ENCODE measurements at places on chromosomes 13 and 19.
A peak's percentile ranks its signal among the peaks of the same experiment; 100 is the strongest.

- DNase-seq = peak; percentile 71
Observed at GRCh38 chr13:41492432-41493260, 35.3 kb downstream of the RGCC start.

GRCh38 chr19:39935364-39935661 is 879 bp upstream of the FCGBP start:
- no peak for DNase-seq

- peak; percentile 32 for DNase-seq
Observed at GRCh38 chr19:31054430-31054829, 294.8 kb downstream of the TSHZ3 start.

DNA sequence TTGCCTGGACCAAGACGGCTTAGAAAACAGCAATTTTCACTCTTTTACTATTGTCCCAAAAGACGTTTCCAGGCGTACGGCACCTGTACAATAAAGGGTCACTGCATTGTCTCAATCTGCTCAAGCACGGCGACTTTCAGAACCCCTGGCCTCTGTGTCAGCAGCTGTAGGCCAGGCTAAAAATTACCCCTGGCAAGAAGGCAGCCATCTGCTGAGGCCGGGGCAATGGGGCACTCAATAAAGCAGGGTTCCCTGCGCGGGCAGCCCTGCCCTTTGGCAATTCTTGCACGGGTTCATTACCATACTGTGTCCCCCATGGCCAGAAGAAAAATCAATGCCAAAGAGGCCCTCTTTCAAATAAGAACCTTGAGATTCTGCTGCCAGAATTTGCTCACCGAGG is 52.1 kb downstream of the STK24 start:
- no peak for DNase-seq

GRCh38 chr13:41465241-41465847 is 8.0 kb downstream of the RGCC start:
- peak; percentile 93 for DNase-seq

- DNase-seq = no peak
Observed at GRCh38 chr13:104008541-104009435, 942.6 kb upstream of the SLC10A2 start.

Measured in CD4-positive, alpha-beta T cell treated with Interleukin-2 at 100 ng/mL for 4 hours (primary cell).